ENCODE measurements at places on chromosomes 16 and 17.
A peak's percentile ranks its signal among the peaks of the same experiment; 100 is the strongest.

- DNase-seq = no peak
Measured at GRCh38 chr16:89142474-89143195, 28.9 kb upstream of the CDH15 start.

GRCh38 chr17:55063885-55064874 lies 95.6 kb downstream of the STXBP4 start:
- no peak for DNase-seq

DNA sequence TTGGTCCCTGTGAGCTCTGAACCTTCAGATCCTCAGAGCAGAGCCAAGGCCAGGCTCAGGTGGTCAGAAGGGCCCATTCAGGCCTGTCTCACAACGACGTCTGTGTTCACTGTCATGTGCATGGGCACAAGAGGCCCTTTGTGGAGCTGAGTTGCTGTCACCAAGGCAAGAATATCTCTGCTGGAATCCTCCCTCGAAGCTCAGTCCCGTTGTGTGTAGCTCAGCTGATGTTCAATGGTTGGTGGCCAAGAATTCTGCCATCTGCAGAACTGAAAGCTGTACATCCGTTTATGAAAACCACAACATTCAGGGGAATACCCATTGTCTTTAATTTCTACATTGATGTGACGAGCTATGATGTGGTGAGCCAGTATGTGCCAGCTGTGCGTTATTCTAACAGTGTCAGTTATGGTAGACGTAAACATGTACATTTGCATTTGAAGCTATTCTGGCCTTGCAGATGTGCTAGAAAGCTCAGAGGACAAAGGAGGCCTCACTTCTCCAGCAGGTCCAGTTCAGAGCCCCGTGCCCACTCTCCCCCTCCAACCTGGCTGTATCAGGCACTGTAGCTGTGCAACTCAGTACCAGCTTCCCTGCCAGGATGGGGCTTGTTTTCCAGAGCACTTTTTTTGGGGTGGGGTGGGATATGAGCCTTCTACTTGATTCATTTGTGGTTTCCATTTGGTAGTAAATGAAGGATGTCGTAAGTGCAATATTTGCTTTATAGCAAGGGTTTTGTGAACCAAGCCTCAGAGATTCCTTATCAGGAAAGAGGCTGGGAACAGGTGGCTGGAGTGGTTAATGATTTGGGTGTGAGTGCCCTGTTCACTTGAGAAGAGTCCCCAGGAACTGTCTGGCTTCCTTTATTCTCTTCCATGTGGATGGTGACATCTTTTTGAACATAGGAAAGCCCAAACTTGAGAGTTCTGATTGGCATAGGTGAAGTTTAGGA lies 56.1 kb downstream of the B9D1 start:
- DNase-seq = no peak

DNA sequence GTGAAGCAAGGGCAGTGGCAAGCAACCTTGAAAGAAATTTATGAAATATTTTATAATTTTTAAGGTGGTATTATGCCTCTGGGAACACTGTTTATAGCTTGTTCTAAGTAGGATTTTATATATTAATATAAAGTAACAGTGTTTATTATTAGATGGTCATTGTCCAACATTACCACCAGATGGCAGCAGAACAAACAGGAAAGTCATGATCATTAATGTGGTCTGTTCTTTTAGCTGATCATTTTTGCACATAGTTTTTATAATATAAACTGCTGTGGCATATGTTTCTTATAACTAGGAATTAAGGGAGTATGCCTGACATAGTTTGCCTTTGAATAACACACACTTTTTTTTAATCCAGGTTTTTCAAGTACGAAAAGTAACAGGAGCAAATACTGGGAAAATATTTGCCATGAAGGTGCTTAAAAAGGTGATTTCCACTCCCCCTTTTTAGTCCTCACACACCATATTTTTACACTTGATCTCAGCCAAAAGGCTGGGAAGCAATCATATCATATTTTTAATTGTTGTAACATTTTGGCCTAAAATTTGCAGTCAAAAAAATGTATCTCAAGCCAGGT lies 21.4 kb downstream of the RPS6KB1 start:
- no peak for DNase-seq

DNA sequence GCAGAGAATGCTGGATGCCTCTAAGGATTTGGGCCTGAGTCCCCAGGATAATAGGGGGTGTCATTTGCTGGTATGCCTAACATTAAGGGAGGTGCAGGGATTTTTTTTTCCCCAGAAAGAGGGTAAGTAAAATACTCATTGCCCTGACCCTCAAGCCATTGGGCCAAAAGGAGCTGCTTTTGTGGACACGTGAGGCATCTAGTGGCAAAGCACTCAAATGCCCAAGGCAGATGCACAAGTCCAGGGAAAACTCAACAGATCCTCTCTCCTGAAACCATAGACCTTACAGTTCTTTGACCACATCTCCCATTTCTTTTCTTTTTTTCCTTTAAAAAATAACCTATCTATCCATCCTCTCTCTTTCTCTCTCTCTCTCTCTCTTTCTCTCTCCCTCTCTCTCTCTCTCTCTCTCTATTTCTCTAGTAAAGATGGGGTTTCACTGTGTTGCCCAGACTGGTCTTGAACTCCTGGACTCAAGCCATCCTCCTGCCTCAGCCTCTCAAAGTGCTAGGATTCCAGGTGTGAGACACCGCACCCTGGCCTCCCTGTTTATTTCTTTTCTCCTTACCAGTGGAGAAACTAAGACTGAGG lies 11.8 kb downstream of the IRX5 start:
- DNase-seq = no peak

DNA sequence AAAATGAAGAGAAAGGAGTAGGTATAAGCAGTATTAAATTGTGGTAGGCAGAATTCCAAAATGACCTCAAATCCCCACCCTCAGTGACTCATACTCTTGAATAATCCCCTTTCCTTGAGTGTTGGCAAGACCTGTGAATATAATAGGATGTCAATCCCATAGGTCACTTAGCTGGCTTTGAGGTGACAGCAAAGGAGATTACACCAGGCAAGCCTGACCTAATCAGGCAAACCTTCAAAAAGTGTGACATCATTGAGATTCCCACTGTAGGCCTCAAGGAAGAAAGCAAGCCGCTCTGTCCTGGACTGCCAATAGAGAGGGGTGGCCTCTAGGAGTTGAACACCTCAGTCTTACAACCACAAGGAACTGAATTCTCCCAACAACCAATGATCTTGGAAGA lies 535.2 kb downstream of the RBFOX1 start:
- DNase-seq = no peak

DNA sequence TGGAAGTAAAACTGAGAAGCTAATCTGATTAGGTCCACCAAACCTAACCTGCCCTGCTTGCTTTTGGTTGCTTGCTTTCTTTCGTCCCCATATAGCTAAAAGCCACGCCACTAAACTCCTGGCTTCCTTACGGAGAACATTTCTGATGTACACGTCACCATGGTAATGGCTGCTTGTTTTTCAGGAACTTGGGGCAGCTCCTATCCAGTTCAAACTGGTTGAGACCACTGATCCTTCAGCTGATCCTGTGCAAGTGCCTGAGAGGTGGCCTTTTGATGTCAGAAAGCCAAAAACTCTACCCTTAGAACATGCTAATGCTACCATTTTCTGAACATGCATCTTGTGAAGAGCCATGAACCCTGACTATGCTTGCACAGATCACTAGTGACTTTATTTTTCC lies 14.4 kb upstream of the DHRS7C start:
- DNase-seq = no peak

- DNase-seq = no peak
Measured at GRCh38 chr17:71392715-71393567, 727.9 kb upstream of the SOX9 start.

- no peak for DNase-seq
Measured at GRCh38 chr16:71205482-71206131, 24.9 kb downstream of the HYDIN start.

DNA sequence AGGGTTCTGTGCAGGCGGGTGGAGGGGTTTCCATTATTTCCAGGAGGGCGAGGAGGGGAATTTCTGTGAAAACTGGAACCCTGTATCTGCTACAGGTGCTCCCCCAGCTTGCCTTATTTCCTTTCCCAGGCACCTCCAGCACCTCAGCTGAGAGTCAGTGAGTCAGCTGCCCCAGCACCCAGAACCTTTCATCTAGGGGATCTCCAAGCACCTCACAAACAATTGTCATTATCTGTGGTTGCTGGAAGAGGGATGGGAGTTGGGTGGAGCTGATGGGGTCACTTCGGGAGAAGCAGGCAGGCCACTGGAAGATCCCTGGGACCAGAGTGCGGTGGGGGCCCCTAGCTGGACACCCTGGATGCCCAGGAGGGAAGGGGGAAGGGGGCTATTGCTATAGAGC lies 10.0 kb upstream of the CLUH start:
- no peak for DNase-seq

DNA sequence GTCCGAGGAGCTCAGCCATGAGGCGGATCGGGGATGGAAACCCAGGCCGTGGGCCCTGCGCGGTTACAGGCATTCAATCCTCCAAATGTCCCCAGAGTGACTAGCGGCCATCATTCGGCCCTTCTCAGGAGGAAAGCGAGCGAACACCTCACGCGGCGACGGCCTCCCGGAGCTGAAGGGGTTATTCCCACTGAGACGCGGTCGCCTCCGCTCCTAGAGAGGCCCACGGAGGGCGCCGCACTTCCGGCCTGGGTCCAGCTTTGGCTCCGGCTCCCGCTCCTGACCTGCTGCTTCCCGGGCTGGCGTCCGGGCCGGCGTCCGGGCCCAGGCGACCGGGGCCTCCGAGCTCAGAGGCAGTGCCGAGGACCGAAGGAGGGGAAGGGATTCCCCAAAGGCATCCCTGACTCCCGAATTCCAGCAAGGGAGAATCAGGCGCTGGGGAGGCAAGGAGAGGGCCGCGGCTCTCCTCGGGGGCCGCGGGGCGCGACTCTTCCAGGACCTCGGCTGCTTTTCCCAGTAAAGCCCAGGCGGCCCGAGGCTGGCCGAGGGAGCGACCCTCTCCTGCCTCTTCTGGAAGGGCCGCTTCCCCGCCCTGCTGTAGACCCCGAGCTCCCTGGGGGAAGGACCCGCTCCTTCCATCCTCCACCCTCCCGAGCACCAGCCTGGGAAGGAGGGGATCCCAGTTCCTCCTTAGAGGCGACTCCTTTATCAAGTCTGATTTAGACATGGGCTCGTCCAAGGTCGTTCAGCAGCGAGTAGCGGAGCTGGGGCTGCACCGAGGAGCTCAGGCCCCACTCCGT lies 18.6 kb upstream of the ZNF629 start:
- peak; percentile 42 for DNase-seq

DNA sequence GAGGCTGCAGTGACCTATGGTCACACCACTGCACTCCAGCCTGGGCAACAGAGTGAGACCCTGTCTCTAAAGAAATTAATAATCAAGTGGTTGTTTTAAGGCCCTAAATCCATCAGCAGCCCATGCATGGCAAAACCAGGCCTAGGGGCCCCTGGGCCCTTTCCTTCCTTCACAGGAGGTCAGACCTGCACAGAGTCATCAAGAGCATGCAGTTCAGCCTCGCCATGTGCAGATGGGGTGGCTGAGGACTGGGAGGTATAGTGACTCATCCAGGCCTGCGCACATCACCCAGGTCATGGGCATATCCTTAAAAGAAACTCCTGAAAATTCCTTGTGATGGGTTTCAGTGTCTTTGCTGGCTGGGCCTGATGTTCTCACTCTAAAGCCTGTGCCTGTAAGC lies 72.4 kb upstream of the AMZ2 start:
- DNase-seq = no peak

DNA sequence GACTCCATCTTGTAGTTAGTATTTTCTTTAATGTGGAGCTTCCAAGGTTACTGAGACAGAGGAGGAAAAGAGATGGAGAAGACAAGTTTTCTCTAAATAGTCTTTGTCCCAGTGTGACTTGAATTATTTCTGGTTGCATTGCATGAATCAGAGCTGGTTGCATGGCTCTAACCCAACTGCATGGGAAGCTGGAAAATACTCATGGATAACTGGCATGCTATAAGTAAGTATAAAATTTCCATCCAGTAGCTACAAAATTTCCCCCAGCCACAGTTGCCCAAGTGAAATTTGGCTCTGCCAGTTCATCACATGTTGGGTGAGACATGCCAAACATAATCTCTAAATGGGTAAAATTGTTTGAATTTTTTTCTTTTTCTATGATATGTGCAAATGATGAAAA lies 1161.5 kb downstream of the CDH11 start:
- DNase-seq = no peak

DNA sequence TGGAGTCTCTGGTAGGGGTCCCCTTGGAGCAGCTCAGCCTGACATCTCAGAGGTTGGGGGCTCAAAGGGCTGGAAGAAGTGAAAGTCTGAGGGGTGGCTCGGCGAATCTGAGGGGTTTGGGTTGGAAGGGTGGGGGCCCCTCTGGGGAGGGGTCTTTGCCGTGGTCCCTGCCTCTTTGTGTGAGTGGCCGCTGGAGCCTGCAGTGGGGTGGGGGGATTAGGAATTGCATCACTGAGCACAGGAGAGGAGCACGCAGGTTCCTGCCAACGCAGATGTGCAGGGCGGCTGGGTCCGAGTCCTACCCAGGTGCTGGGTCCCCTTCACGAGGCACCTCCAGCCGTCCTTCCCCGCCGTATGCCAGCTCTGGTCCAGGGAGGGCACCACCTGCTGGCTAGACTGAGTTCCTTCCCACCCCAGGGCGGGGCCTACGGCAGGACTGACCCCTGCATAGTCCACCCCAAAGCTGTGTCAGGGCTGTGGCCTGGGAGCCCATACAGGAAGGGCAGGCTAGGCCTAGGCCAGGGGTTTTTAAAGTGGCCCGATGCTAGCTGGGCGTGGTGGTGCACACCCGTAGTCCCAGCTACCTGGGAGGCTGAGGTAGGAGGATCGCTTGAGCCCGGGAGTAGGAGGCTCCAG lies 9.9 kb downstream of the FMNL1 start:
- DNase-seq = no peak

DNA sequence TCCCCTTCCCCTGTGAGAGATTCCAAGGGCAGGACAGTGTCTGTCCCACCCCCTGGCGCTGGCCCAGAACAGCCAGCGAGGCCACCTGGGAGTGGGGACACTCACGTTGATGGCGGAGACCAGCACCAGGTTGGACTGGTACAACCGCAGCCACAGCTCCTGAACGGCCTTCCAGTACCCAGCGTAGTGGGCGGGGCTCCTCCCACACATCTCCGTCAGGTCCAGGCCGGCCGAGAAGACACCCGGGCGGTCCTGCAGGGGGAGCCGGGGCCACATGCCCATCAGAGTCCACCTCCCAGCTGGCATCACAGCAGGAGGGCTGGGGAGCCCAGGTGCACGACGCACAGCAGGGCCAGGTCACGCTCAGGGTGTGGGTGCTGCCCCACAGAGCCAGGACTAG lies 7.1 kb downstream of the ECI1 start:
- DNase-seq = no peak

- DNase-seq = peak; percentile 6
Measured at GRCh38 chr16:79286646-79287423, 313.7 kb downstream of the MAF start.

DNA sequence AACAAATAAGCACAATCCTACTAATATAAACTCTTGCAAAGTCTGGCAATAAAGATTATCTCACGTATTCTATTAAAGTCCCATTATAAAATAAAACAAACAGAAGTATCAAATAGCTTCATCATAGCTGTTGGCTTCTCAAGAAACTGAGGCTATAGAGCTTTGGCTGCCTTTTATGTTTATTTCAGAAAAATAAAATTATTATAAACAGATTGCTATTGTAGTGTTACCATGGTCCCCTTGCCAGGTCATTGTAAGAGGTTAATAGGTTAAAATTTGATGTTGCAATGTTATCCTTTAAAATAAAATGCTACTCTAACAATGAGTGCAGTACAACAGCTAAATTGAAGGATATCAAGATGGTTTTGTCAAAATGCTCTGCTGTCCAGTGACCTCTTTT lies 828.8 kb upstream of the SOX9 start:
- no peak for DNase-seq

GRCh38 chr17:17963694-17964436 lies 8.3 kb downstream of the TOM1L2 start:
- DNase-seq = no peak

Measured in T-helper 9 cell (primary cell).